Brain pericyte (primary cell): ENCODE measurements at places on chromosomes 2 and 18.

DNA sequence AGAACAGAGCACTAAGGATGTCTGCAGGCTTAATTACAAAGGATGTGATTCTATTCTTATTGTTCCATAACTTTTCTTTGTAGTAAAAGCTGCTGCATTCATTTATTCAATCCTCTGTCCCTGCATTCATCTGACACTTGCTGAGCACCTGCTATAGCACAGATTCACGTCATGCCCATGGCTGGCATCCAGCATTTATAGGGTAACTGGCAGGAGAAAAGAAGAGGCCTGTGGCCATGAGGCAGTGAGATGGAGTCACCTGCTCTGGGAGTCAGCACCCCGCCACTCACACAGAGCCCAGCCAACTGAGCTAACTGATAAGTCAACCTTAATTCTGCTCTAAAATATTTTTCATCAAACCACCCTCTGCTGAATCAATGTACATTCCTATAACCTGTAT, 18.3 kb upstream of the CDC42EP3 start:
- no peak for DNase-seq

DNA sequence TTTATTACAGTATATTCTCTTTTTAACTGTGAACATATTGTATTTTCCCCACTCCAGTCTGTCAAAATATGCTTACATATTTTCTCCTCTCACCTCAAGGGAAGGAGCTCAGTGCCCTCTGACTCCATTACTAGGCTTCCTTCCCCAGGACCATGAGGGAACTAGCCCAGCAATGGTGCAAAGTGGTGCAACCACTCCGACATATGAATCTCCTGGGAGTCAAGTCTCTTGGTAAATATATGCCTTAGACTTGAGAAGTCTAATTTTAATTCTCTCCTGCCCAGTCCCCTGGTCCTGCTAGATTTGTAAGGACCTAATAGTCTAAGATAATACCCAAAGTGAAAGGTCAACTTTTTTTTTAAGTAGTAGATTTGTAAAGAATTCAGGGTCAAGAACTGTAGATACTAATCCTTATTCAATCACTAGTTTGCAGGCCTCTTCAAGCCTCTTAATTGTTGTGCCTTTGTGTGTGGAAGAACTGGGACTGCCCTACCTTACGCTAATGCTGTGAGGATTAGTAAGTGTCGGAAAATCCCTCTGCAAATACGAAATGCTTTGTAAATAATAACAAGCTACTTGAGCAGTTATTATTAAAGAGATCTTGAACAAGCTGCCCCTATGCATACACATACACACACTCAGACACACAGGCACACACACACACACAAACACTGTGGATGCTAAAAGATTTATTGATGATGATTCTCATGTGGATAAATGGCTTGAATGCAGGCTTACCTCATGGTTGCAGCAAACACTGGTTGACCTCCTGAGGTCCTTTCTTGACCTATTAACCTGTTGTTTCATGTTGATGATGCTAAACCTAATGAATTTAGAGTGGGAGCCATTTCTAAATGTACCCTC, 251.2 kb upstream of the PARD3B start:
- no peak for DNase-seq

DNA sequence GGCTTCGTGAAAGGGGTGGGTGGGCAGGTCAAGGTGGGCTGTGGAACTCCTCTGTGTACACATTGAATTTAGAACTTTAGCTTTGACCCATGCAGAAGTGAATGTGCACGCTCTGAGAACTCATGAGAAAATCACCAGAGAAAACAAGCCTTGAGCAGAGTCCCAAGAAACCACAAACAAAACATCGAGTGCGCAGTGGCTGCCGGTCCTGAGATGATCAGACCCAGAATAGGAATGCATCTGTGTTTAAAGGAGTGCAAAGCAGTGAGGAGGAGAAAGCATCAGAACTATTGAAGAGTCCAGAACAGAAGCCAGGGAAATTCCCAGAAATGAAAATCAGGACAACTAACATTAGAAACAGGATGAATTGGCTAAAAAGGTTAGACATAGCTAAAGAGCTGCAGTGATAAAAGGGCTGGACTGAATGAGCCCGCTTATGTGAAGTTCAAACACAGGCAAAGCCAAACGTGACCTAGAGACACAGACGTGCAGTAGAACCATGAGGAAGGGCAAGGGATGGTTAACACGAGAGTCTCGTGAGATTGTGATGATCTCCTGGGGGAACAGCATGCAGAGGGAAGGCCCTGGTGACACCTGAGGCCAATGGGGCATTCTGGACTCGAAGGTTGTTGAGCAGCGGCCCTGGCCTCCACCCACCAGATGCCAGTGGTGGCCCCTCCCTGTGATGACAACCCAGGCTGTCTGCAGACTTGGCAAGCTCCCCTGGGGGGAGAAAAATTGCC, 16.4 kb upstream of the TXNL4A start:
- DNase-seq = no peak

DNA sequence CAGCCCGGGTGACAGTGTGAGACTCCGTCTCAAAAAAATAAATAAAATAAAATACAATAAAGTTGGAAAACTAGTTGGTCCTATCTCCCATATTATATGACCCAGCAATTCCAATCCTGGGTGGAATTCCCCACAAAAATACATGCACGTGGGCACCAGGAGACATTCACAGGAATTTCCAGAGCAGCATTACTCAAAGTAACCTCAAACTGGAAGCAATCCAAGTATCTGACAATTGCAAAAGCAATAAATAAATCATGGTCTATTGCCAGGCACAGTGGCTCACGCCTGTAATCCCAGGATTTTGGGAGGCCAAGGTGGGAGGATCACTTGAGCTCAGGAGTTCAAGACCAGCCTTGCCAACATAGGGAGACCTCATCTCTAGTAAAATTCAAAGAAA, 101.2 kb upstream of the MAP4K4 start:
- DNase-seq = no peak
